ENCODE measurements at places on chromosomes 2 and 18.

DNA sequence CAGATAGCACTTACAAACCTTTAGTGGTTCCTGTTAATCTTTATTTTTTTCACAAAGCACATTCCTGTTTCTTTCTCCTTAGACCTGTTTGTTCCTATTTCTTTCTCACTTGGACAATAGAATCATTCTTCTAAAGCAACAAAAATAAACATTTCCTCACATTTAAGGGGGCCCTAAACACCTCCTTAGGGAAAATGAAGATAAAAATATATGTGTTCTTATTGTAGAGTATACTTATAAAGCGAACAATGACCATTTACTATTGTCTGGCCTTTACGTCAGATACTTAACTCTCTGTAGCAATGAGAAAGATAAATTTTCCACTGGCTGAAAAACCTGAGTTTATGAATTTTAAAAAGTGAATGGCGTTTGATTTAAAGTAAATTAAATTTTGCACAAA, 234.6 kb downstream of the TCF4 start:
- no peak for DNase-seq

DNA sequence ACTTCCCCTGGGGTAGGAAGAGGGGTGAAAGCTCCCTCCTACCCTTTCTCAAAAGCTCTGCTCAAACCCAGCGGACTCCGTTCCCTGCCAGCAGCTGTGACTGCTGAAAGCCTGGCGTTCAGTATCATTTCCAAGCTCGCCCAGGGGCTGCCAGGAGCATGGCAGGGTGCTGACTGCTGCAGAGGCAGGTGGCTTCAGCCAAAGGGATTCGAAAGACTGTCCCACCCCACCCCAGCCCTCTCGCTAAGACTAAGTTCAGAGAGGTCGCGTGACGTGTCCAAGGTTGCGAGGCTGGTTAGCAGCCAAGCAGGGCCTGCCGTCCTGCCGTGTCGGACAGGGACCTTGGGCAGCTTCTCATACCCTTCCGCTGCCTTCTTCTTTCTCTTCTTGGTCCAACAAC, 72.3 kb upstream of the RAB12 start:
- DNase-seq: no peak

DNA sequence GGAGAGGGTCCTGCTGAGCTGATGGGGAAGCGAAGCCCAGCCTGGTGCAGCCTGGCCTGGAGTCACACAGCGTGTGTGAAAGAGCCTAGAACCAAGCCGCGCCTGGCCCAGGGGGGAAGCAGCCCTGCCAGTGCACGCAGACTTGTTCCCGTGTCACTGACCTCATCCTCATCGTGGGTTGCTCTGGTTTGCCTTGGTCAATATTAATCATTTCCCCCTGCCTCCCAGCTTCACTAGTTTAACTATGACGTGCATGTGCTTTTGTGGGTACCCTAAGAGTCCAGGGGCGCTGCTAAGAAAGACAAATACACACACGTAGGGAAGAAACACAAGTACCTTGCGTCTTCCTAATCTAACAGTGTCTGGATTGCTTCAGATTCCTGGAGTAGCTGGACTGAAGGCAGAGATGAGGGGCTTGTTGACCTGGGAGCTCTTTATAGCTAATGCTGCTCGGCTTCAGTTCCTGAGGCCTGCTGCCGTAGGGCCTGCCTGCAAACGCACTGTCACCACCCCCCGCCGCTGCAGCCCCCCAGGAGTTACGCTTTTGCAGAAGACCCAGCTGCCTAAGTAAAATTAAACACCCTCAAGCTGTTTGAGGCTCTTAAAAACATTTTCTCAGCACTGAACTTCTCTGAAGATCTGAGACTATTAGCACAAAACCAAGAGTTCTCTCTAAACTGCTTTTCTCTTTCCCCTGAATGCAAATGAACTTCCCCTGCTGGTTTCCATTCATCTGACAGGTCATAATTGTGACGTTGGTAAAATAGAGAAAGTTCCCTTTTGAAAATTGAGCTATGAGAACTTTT, 159.2 kb downstream of the FAM210A start:
- no peak for DNase-seq

DNA sequence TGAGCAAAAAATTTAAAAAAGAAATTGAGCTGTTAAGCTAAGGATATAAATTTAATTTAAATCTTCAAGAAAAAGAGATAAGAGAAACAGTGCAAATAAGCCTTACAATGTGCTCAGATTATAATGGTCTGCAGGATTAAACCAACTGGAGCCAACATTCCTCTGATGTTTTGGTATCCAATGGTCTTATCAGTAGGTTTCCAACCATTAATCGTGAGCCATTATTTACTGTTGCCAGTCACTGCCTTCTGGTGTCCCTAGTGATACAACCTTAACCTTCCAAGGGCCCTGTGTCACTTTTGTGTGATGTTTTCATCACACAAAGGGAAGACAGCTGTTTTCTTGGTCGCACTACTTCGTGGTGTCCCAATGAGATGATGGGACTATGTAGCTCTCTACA, 134.5 kb upstream of the CTAGE1 start:
- DNase-seq: no peak

DNA sequence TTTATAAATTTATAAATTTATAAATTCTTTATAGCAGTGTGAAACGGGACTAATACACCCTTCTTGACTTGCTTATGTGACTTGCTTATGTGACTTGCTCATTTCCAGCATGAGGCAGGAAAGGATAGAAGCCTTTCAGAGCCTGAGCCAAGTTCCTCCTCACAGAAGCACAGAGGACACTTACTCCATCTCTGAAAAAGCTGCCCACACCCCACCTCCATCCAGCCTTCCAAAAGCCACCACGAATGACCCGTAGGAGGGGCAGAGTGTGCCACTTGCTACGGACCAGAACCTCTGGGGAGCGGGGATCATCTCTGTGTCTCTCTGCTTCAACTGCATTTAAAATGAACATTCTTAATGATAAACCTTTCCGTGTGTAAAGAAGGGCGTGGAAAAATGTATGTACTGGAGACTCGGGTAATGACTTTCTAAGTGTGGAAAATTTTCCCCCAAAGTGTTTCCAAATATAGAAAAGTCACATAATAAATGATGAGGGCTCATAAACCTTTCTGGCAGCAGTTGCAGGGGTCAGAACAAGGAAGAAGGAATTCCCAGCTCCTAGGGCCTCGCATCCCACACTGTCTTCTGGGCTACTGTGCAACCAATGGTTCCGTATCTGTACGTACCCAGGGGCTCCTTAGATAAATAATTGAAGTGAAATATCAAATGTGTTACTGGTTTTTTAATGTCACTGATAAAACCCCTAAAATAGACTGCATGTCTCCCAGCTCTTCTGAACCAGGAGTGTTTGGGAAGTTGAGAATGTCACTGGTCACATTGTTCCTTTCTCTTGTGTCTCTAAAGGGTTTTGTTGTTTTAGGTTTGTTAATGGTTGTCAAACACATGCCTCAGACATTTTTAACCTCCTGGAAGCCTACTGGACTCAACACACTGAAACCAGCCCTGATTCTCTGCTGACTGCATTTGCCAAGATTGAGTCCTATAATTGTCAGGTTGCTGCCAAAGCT, 104.5 kb upstream of the LTBP1 start:
- DNase-seq: no peak

DNA sequence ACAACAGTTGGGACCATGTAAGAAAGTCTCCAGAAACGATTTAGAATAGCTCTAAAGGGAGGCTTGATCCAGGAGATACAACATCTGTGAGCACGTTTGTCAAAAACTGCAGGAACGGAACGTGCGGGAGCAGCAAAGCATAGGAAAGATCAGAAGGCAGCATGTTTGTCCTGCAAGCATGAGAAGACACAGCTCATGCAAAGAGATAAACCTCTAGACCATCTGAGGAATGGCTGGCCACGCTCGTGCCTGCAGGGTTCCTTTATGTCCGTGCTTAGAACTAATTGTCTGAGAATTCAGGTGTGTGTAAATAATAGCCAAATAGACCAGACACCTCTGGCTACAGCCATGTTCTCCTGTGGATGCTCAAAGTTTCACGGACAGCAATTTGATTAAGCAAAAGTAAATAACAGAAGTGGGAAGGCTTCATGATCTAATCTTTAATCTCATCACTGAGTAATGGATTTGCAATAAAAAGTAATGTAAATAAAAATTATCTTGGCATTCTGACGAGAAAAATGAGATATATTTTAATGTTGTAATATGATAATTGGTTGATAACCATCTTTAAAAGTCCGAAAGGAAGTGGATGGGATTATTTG, 534.8 kb upstream of the CDH7 start:
- no peak for DNase-seq

GRCh38 chr2:128402911-128403670, 84.4 kb upstream of the HS6ST1 start:
- DNase-seq: no peak

DNA sequence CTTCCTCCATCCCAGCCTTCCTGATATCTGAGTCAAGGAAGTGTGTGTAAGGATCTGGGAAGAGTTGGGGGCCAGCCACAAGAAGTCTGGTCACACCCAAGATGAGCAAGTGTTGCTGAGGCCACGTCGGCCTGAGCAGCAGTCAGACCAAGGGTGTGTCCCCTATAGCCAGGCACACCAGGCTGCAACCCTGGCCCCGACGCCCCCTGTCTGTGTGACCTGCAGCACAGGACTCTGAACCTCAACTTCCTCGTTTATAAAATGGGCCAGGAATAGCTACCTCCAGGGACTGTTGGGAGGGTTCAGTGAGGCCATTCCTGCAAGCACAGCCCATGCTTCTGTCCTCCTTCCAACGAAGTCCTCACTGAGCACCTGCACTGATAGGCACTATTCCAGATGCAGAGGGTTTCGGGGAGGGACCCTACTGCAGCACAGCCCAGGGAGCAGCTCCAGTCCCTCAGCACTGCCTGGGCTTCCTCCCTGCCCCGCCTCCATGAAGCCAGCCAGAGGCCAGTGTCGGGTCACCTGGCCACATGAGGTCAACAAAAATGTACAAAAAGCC, 13.3 kb downstream of the LIMS2 start:
- no peak for DNase-seq

DNA sequence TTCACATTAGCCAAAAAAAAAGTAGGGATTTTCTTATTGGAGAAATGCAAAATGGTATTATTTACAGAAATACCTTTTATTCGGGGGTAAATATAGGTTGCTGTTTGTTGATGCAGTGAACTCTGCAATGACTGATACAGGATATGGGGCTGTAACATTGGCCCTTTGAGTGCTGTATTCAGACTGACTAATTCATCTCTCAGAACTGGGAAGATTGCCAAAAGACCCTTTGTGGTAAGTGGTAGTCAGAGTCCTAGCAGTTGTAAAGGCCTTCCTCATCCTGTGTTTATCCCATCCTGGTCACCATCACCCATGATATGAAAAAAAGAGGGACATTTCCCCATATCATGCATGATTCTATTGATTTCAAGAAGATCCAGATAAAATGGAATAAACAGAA, 14.0 kb upstream of the DCC start:
- no peak for DNase-seq

DNA sequence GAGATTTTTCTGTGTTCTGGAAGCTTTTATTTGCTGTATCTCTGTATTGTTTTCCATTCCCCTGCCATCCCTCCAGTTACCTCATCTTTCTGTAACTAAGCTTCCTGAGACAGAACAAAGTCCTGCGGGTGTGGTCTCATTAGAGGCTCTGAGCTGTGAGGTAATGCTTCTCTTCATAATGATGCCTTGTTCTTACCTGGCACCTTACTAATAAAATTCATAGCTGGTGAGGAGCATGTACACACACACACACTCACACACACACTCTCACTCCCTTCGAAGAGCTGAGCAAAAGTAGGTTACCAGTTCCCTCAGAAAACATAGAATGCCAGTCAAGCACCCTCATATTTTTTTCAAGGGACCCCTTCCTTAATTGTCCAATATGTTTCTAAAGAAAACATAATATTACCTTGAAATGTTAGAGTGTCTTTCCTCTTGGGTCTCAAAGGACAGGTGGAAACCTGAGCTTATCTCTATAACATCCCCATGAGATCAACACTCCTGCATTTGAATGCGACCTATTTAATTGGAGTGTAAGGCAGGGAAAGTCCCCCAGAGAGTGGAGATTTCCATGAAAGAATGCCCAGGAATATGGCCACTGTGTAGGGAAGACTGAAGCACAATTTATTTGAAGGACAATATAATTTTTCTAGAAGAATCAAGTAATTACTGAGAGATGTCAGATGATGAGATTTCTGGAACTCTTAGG, 161.6 kb upstream of the NCK2 start:
- no peak for DNase-seq

DNA sequence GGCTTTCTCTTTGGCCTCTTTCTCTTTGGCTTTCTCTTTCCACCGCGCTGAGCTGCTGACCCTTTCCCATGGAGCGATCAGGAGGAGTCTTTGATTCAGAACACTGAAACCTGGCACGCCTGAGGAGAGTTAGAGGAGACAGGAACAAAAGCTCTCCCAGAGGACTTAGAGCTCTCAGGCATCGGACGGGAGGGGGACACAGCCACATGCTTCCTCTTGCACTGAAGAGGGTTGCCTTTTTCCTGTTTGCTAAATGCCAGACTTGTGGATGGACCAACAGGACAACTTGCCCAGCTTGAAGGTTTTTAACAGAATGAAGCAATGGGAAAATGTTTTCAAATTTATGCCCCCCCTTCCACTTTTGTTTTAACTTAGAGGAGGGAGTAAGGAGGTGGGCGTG, 3.6 kb upstream of the PTPN18 start:
- DNase-seq: no peak

DNA sequence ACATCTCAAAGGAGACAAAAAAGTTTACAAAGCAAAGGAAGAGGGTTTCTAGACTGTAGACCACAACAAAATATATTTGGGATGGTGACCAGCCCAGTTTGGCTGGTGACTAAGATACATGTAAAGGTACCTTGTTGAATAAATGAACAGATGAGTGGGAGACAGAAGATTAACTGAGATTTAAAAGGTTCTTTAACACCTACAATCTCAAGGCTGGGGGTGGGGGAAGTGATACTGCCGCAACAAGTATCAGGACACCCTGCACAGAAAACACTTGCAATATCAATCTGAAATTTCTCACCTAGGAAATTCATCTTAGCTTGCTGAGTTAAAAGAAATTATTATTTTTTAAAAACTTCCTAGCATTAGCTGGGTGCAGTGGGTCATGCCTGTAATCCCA, 8.3 kb downstream of the RNF149 start:
- no peak for DNase-seq

- DNase-seq: no peak
Observed at GRCh38 chr2:216842636-216843035, 17.2 kb downstream of the TNP1 start.

GRCh38 chr18:77077941-77078689, 54.5 kb downstream of the MBP start:
- no peak for DNase-seq

DNA sequence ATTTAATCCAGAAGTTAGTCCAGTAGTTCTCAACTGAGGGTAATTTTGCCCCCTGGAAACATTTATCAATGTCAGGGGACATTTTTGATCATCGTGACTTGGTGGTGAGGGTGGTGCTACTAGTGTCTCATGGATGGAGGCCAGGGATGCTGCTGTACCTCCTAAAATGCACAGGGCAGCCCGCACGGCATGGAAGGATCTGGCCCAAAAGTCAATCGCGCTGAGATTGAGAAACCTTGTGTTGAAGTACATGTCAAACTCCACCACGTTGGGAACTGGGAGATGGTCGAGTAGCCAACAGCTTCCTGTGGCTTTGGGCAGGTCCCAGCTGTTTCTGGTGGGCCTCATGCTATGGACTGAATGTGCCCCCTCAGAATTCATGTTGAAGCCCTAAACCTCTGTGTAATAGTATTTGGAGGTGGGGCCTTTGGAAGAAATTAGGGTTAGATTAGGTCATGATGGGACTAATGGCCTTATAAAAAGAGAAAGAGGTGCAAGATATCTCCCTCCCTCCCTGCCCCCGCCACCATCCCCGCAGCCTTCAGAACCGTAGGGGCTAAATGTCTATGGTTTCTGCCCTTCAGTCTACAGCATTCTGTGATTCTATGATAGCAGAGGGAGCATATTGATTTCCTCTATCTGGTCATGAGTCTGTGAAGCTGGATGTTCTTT, 259.7 kb downstream of the MYCN start:
- no peak for DNase-seq

Data from NCI-H1048 (cell line).